ENCODE measurements at places on chromosomes 12 and 14. TPM values are rescaled to one million over a fixed set of nuclear protein-coding genes. Genes with fewer than 3 reads are reported as not detected.

GRCh38 chr12:110403976-110404682 lies 621 bp upstream of the ANAPC7 start:
- no peak for DNase-seq

- no peak for DNase-seq
These were observed 20.9 kb upstream of the ANO2 start for GRCh38 chr12:5965950-5966383.

GRCh38 chr12:43255522-43256111 lies 296.4 kb downstream of the ADAMTS20 start:
- no peak for DNase-seq

DNA sequence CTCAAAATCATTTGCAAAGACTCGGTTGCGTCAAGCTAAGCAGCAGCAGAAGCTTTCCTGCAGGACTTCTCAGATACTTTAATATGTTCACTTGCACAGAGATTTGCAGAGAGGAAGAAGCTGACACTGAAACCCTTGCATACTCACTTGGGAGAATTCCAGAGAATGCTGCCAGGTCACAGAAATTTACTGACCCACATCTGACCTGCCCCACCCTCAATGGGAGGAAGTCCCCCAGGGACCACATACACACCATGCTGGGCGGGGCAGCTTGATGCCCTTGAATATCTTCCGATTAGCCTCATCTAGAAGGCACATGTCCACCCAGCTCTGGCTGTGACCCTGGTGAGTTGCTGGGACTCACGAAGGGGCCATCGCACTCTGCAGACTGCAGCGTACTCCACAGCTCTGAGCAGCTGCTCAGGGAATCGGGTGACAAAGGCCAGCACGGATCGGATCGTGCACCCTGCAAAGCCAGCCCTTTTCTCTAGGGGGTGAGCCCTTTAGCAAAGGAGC lies 83.2 kb downstream of the ITPK1 start:
- DNase-seq: no peak

- no peak for DNase-seq
These were observed 46.5 kb downstream of the CAND1 start for GRCh38 chr12:67315661-67316060.

DNA sequence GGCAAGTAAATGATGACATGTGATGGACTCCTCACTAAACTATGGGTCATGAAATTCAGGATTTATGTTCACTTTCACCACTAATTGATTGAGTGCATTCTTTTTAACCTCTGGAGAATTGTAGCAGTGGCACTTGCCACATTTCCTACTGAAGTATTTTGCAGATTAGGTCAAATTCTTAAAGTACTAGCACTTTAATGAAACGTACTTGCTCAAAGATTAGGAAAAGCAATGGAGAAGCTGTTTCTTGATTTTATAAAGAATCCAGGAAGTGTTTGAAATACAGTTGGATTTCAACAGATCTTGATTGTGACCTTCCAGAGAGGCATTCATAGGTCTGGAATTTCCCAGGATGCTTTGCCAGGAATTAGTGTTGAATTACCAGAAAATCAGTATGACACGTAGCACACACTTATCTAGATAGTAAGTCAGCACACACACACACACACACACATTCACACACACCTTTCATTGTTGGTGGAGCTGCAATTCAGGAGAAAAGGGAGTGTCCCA lies 162.6 kb downstream of the MYRFL start:
- no peak for DNase-seq

GRCh38 chr12:76197283-76197682 lies 112.8 kb upstream of the NAP1L1 start:
- DNase-seq: no peak

DNA sequence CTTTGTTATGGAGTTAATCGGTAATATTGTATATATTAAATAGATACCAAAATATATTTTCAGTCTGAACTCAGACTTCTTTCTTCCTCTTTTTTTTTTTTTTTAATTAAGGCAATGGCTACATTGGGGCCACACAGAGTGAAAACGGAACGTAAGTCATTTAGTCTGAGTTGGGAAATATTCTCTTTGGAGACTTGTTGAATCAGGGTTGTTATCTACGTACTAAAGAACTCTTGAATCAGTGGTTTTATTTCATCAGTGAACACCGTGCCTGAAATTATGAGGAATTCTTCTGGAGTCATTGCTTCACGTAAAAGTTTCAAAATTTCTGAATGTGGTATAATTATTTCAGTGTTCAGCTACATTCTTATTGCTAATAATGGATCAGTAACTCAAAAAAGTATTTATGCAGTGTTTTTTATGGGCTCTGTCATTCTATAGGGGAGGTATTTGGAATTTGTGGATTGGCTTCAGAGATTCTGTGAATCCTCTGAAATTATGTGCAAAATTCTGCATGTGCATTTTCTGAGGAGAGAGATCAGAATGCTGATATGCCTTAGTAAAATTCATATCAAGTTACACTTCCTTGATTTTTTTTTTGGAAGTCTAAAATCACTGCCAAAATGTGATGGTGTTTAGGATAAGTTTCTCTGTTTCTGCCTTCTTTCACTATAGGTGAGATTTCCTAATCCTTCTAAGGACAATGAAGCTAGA lies 39.6 kb downstream of the BRMS1L start:
- DNase-seq: no peak

GRCh38 chr14:45610318-45610717 lies 357.3 kb upstream of the MIS18BP1 start:
- no peak for DNase-seq

DNA sequence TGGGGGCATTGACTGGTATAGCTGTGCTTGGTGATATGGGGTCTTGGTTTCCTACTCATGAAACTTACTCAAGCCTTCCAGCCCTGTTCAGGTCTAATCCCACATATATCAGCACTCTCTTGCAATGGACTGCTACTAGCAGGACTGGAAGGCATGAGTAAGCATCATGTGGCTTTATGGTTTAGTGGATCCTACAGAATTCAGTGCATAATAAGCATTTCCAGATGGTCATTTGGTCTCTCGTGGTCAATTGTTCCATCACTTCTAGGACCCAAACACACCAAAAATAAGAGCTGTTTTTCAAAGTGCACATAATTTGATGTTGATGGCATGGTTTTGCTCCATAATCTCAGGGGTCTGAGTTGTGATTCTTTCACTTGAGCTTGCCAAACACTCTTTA lies 114.4 kb downstream of the LMNTD1 start:
- DNase-seq: no peak

- no peak for DNase-seq
These were observed 42.9 kb upstream of the NT5DC3 start for GRCh38 chr12:103883908-103884307.

DNA sequence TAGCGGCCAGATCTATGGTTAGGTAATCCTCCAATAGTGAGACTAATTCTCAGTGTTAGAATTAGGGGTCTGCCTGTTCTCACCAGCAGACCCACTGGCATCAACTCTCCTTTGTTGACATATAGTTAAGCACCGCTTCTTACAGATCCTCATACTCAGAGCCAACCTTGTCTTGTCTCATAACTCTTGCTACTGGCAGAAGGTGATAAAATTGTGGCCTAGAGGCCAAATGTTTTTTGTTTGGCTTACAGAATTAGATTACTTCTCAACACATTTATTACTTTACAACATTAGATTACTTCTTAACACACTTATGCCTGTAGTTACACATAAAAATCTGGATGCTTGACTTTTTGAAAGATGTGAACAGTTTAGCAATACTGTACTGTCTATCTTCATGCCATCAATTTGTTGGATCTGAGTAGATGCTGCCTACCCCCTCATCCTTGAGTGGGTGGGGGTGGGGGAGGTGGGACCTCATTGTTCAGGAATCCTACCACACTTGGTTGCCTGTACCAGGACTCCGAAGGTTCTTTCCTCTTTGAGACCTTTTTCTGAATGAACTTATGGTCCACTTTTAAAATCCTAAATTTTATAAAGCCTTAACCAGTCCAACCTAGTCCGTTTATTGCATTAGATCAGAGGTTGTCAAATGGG lies 7.0 kb downstream of the MTHFD1 start:
- no peak for DNase-seq

DNA sequence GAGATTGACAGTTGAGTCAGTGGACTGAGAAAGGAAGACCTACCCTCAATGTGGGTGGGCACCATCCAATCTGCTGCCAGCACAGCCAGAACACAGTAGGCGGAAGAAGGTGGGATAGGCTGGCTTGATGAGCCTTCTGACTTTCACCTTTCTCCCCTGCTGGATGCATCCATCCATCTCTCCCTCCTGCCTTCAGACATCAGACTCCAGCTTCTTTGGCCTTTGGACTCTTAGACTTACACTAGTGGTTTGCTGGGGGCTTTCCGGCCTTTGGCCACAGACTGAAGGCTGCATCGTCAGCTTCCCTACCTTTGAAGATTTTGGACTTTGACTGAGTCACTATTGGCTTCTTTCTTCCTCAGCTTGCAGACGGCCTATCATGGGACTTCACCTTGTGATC lies 456.5 kb upstream of the MIS18BP1 start:
- DNase-seq: no peak

GRCh38 chr12:119642986-119643385 lies 24.9 kb upstream of the PRKAB1 start:
- DNase-seq: no peak

GRCh38 chr14:39265033-39265432 lies 31.3 kb downstream of the MIA2 start:
- DNase-seq: no peak

DNA sequence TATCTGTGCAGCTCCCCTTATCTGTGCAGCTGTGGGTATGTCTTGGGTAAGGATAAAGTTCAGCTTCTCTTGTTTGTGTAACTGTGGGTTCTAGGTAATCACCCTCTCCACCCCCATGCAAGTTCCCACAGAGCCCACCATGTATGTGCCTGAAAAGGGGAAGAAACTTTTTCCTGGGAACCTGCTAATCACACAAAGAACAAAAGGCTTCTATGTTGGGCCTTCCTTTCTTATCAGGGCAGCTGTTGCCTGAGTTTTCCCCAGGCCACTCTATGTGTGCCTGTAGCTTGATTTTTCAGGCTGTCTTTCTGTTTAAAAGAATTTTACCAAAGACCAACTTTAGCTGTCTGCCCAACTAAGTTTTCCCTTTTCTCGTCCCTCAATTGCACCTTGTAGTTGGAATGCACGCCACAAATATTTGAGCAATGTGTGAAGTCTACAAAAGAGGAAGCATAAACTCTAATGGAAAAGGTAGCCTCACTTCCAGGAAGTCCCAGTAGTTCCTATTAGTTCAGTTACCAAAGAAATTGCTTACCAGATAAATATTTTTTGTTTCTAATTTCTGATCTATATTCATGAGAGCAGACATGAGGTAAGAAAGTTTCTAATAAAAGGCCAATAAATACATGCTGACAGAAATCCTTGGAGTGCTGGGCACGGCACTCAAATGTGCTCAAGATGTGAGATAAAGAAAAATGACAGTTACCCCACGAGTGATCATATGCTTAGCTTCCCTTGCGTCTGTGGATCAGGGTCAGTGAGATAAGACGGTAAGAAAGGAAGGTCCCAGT lies 2.7 kb upstream of the GALC start:
- DNase-seq: no peak

DNA sequence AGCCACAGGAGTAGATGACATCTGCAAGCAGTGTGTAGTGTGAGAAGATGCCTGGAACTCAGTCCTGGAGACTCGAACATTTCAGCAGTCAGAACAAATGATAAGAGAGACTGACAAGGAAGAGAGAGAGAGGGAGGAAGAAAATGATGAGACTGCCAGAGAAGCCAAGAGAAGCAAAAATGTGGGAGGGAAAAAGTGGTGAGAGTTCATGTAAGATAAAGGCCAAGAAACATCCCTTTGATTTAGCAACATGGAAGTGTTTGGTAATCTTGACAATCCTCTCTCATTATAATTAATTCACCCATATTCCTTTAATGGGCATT lies 42.6 kb downstream of the LIMA1 start:
- DNase-seq: no peak

DNA sequence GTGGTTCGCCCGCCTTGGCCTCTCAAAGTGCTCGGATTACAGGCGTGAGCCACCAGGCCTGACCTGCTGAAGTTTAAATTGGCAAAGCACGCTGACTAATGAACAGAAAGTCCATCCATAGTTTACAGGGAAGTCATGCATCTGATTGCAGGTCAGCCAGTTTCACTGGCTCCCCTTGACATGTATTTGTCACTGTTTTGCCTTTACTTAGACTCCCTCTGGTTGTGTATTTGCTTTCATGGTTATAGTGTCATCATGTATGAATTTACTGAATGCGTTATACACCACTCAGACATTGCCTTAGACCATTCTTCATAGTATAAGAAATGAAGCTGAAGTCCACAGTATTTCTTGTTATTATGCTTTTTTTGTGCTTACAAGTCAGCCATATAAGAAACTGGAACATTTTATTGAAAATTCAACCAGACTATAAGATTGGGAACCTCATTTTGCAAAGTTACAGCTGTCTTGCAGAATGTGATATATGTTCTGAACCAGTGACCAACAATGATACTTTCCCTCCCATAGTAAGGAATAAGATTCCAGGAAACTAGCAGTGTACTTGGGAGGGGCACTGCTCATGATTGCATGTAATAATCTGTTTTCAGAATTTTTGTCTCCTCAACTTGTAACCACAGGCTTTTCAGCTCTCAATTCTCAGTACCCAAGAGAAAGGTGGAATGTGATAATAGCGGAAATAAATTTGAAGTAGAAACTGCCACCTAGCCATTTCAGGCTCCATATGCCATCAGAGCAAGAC lies 51.9 kb upstream of the ATF7IP start:
- DNase-seq: no peak

DNA sequence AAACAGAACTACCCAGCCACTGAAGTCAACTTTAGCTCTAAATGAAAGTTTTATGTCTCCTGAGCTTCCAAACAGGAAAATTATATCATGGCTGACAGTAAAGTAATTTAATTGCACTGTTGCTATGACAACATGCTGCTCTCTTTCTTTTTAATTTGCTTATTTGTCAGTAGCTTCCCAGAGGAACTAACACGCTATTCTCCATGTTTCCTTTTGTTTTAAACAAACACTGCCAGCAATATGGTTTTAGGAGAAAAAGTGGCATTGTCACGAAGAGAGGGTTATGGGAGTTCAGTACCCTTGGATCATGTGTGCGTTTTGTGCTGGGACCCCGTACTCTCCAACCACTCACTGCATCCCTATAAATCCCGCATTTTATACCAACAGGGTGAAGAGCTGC lies 1.9 kb downstream of the FOXN3 start:
- no peak for DNase-seq

- DNase-seq: no peak
These were observed 112.5 kb downstream of the MED13L start for GRCh38 chr12:116165036-116165425.

GRCh38 chr12:115232455-115233156 lies 548.6 kb upstream of the TBX3 start:
- DNase-seq: no peak

GRCh38 chr14:20456971-20457370 lies 1.9 kb downstream of the APEX1 start:
- DNase-seq: no peak

GRCh38 chr12:38587594-38587993 lies 271.0 kb downstream of the ALG10B start:
- DNase-seq: no peak

NOVA1 gene
- total RNA-seq: 1.1 TPM

GDF3 gene
- not detected for total RNA-seq

CMAS gene
- total RNA-seq: 50.4 TPM

ACSS3 gene
- 0.35 TPM for total RNA-seq

ACTR6 gene
- 21.0 TPM for total RNA-seq

TSPAN11 gene
- total RNA-seq: 3.0 TPM

NEMP1 gene
- total RNA-seq: 6.3 TPM

ABHD12B gene
- total RNA-seq: not detected

PCNX4 gene
- total RNA-seq: 9.4 TPM

GLIPR1 gene
- total RNA-seq: 8.0 TPM

ACRBP gene
- total RNA-seq: 4.0 TPM

PRICKLE1 gene
- total RNA-seq: 3.2 TPM

IL23A gene
- 2.8 TPM for total RNA-seq

All from esophagus squamous epithelium (tissue), 5 donors.